ENCODE measurements at places on chromosomes 11 and 22. TPM values are rescaled to one million over a fixed set of nuclear protein-coding genes. Genes with fewer than 3 reads are reported as not detected.

The CSNK2A3 gene
- 0.60 TPM for total RNA-seq

The SNRPD3 gene
- 132 TPM for total RNA-seq

The DDI1 gene
- not detected for total RNA-seq

The OR10A2 gene
- not detected for total RNA-seq

The ASPHD2 gene
- total RNA-seq: 0.64 TPM

The NAV2 gene
- total RNA-seq: 0.25 TPM

The SYT12 gene
- total RNA-seq: not detected

The ADM2 gene
- total RNA-seq: 3.4 TPM

DNA sequence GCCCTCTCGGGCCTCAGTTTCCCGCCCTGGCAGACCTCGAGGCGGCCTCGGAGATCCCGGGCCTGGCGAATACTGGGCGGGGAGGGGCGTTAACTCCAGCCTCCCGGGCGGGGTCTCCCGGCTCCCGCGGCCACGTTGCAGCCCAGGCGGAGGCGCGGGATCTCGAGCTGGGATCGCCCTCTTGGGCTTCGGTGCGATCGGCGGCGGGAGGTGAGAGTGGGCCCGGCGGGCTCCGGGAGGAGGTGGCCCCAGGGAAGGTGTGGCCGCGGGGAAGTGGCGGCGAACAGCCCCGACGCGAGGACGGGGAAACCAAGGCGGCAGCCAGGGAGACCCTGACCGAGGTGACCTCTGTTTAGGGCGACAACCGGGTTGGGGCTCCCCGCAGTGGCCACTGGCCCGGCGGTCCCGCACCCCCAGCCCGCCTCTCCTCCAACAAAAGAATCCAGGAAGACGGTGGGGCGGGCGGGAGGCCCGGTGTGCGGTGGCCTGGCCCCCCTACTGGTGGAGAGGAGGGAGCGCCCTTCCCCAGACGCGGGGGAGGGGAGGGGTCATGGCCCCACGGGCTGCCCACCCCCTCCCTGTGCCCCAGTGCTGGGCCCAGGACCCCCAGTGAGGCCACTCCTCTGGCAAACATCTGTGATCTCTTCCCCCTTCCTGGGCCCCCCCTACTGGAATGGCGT is at the start of gene PHETA2:
PHETA2 (plus strand) TSS at position 117 of the 680 bp plus-strand sequence. CDS start 3,046 bp downstream, outside the sequence.
- no peak within 1 kb of the TSS for H3K27ac ChIP-seq
- H3K4me1 ChIP-seq: peaks cover 47% of the 10 kb centered on the region
- H3K36me3 ChIP-seq: no peaks in the 10 kb centered on the region
- DNase-seq: no peak

GRCh38 chr11:32894149-32894827 is 1.7 kb downstream of the QSER1 start:
- DNase-seq: peak; percentile 26
- peaks cover 20% of the 10 kb centered on the region for H3K4me1 ChIP-seq
- H3K27me3 ChIP-seq: no peaks in the 10 kb centered on the region
- peak overlapping the region; percentile 97 for H3K4me3 ChIP-seq
- peak overlapping the region; percentile 96 for H3K27ac ChIP-seq
- peaks cover 30% of the 10 kb centered on the region for H3K36me3 ChIP-seq

- H3K4me3 ChIP-seq: no peak overlapping the region
- no peaks in the 10 kb centered on the region for H3K36me3 ChIP-seq
- no peaks in the 10 kb centered on the region for H3K27me3 ChIP-seq
- no peaks in the 10 kb centered on the region for H3K4me1 ChIP-seq
Observed at GRCh38 chr11:92907671-92908070, 61.8 kb upstream of the MTNR1B start.

- no peak for DNase-seq
- peaks cover 6% of the 10 kb centered on the region for H3K4me1 ChIP-seq
- H3K36me3 ChIP-seq: peaks cover 95% of the 10 kb centered on the region
- no peaks in the 10 kb centered on the region for H3K27me3 ChIP-seq
Observed at GRCh38 chr22:21762712-21763581, 27.4 kb upstream of the YPEL1 start.

DNA sequence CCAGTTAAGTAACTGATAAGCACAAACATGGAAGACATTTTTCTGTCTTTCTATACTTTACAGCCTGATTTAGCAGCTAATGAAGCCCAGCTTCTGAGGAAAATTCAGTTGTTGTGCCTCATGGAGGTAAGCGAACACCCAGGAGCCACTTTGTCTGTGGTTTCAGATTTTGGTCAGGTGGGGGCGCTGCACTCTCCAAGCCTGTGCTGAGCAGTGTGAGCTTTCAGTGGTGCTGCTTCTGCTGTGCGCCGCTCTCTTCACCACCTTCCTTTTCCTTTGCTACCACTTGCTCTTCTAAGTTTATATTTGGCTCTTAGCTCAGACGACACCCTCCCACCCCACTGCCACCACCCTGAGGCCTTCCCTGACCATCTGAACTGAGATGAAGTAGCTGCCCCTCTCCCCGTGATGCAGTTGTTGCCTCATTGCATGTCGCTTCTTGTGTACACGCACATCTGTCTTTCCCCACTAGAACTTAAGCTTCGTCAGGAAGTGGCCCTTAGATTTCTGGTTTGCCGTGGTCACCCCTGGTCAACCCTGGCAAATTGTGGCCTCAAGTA is 14.0 kb downstream of the PSMD13 start:
- peaks cover 80% of the 10 kb centered on the region for H3K36me3 ChIP-seq
- no peak overlapping the region for H3K4me3 ChIP-seq
- H3K27ac ChIP-seq: no peak overlapping the region
- H3K27me3 ChIP-seq: no peaks in the 10 kb centered on the region

- H3K4me3 ChIP-seq: no peak overlapping the region
- no peak for DNase-seq
- H3K4me1 ChIP-seq: no peaks in the 10 kb centered on the region
Observed at GRCh38 chr11:117269856-117270255, 21.3 kb upstream of the BACE1-AS start.

DNA sequence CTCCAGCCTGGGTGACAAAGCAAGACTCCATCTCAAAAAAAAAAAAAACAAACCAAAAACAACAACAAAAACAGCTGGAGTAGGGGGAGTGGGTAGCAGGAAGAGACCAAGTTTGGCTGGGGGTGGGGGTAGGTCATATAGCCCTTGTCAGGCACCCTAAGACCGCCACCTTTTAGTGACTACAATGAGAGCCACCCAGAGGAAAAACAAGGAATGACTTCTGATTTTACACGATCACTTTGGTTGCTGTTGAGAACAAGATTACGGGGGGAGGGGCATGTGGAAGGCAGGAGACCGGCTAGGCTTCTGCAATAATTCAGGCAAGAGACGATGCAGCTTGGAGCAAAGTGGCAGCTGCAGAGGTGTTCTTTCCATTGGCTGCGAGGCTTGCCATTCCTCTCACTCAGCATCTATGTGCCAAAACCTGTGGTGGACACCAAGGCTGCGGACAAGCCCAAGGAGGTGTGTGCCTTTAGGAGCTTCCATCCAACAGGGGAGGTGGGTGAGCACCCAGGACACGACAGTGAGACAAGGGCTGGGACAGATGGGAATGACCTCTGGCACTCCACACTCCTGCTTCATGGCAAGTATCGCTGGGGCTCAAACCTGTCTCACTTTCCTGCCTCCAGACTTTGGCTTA is 1.7 kb downstream of the RPS19BP1 start:
- peak overlapping the region; percentile 92 for H3K27ac ChIP-seq
- peak; percentile 69 for DNase-seq
- no peaks in the 10 kb centered on the region for H3K27me3 ChIP-seq
- H3K4me3 ChIP-seq: peak overlapping the region; percentile 97

DNA sequence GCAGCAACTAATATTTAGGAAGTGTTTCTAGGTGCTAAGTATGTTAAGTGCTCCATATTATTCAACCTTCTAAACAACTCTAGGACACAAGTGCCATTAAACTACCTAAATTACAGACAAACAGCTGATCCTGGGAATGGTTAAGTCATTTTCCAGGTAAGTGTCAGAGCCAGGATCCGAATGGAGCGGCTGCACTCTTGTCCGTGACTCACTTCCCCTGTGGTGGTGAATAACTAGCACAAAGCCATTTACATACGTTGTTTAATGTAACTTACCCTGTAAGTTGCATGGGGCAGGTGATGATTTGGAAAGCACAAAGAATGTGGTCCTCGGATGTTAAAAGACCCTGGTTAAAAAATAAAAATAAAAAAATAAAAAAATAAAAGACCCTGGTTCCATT is 8.8 kb upstream of the PRG2 start:
- H3K27ac ChIP-seq: no peak overlapping the region
- H3K27me3 ChIP-seq: no peaks in the 10 kb centered on the region
- H3K36me3 ChIP-seq: peaks cover 4% of the 10 kb centered on the region
- H3K4me3 ChIP-seq: no peak overlapping the region

DNA sequence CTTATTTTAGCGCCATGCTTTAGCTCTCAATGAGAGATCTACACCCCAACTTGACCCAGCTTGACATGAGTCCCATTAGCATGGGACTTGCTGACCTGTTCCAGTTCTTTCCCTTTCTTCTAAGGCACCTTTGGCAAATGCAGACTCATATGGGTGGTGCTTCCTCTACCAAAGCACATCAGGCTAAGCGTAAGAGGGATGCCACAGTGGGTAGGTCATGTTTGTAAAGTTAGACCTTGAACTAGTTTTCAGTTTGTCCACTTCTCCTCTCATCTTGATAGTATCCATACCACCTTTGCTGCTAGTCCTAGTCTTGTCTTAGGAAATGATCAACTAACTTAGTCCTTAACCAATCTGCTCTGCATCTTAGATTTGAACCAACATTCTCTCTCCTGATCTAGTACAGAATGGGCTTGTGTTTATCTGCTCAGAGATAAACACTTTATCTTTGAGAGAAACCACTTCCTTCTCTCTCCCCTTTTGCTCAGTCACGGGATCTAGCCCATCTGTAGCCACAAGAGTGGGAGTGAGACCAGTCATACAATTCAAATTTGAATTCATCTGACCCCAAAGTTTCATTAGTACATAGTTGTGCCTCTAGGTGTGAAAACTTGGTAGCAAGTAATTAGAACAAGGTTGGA is 72.1 kb upstream of the CD44 start:
- H3K36me3 ChIP-seq: no peaks in the 10 kb centered on the region
- peaks cover 26% of the 10 kb centered on the region for H3K4me1 ChIP-seq
- no peak for DNase-seq

- H3K4me1 ChIP-seq: no peaks in the 10 kb centered on the region
- H3K36me3 ChIP-seq: peaks cover 2% of the 10 kb centered on the region
- H3K4me3 ChIP-seq: no peak overlapping the region
- no peaks in the 10 kb centered on the region for H3K27me3 ChIP-seq
- DNase-seq: no peak
Observed at GRCh38 chr11:125036933-125037332, 26.2 kb upstream of the SLC37A2 start.

DNA sequence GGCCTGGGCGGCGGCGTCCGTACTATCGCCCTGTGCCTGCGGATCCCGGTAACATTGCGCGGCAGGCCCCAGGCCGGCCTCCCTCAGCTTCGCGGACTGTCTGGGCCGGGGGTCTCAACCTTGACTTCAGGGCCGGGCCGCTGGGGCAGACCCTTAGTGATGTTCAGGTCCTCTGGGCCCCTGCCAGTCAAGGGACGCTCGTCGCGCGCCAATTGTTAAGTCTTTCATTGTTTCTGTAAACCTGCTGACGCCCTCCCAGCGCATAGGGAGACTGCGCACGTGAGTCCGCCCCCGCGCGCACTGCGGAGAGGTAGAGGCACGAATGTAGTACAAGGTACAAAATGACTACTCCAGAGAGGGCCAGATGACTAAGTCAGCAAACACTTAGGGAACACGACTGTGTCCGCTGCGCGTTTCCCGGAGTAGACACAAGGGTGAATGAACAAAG is 451 bp upstream of the HDHD5 start:
- DNase-seq: no peak
- H3K4me1 ChIP-seq: peaks cover 12% of the 10 kb centered on the region
- peaks cover 14% of the 10 kb centered on the region for H3K27me3 ChIP-seq
- peak overlapping the region; percentile 60 for H3K4me3 ChIP-seq
- H3K27ac ChIP-seq: no peak overlapping the region
- peaks cover 7% of the 10 kb centered on the region for H3K36me3 ChIP-seq

DNA sequence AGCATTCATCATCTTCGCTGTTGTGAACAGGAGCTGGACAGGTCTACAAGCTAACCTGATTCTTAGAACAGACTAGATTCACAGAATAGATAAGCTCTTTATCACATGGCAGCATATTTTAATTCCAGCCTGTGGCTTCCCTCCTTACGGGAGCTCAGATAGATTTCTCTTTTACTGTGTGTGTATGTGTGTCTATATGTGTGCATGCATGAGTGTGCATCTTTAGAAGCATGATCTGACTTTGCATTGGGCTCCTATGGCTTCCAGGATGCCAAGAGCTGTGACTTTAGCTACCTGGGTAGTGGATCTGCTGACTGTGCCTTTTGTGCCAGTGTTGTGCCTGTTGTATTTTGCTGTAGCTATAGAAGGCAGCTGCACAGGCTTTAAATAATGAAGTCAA is 44.3 kb downstream of the ZNRF3 start:
- DNase-seq: peak; percentile 18
- no peaks in the 10 kb centered on the region for H3K36me3 ChIP-seq
- H3K4me3 ChIP-seq: no peak overlapping the region
- H3K27me3 ChIP-seq: no peaks in the 10 kb centered on the region

- H3K4me3 ChIP-seq: no peak overlapping the region
- H3K27ac ChIP-seq: no peak overlapping the region
- peaks cover 55% of the 10 kb centered on the region for H3K27me3 ChIP-seq
- peaks cover 9% of the 10 kb centered on the region for H3K4me1 ChIP-seq
- H3K36me3 ChIP-seq: no peaks in the 10 kb centered on the region
Observed at GRCh38 chr11:61574611-61575010, 6.3 kb downstream of the SYT7 start.

- DNase-seq: no peak
- H3K4me3 ChIP-seq: no peak overlapping the region
- 0 out of 2 replicates have a peak, but pooled peaks cover 3% of the 10 kb centered on the region for H3K4me1 ChIP-seq
- H3K27me3 ChIP-seq: no peaks in the 10 kb centered on the region
Observed at GRCh38 chr11:91795139-91795887, 429.3 kb upstream of the FAT3 start.

DNA sequence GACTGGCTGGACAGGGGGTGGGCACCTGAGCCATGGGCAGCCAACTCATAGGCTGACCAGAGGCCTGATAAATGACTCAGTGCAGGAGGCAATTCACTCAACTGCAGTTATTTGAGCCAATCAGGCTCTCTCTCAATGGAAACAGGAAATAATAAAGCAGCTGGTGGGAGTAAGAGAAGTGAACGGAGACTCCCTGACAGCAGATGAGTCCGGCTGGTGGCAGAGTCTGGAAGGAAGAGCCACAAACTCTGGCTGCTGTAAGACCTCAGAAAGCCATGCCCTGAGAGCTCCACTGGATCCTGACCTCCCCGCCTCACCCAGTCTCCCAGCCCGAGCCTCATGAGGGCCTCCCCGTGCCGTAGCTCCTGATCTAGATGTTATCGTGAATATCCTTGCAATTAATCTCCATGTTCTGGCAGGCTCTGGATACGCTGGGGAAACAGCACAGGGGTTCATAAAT is 69.8 kb downstream of the TRIM29 start:
- peaks cover 38% of the 10 kb centered on the region for H3K27me3 ChIP-seq
- no peak for DNase-seq
